ENCODE measurements at places on chromosomes 1 and 21.

DNA sequence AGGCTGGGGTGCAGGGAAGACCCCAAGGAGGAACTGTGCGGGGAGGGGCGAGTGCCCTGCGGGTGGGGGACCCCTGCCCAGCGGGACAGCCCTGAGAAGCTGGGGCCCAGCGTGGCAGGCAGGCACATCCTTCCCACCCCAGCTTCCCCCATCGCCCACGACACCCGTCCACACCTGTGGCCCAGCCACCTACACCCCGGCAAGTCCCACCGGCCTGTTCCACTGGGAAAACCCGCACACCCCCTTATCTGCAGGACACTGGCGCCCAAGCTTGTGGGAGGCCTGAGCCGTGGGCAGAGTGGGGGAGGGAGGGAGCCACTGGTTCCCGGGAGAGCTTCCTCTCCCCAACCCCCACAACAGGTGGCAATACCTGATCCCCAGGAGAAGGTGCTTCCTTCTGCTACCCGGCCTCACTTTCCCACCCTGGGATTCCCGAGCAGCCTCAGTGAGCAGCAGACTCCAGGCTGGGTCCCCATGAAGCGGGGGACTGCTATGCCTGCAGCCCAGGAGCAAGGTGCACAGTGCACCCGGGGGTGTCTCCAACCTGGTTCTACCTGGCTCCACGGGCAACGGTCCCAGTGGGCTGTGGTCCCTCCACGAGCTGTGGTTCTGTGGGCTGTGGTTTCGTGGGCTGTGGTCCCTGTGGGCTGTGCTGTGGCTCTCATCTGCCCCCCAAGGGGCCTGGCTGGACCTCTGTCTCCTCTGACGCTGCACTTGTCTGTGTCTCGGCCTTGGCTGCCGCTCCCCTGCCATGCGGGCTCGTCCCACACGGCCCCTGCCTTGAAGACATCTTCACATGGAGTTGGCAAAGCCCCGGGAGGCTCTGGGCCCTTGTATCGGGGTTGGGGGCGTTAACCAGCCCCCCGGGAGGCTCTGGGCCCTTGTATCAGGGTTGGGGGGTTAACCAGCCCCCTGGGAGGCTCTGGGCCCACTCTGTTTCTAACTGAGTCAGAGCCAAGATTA lies 37.8 kb upstream of the POFUT2 start:
- DNase-seq = no peak

DNA sequence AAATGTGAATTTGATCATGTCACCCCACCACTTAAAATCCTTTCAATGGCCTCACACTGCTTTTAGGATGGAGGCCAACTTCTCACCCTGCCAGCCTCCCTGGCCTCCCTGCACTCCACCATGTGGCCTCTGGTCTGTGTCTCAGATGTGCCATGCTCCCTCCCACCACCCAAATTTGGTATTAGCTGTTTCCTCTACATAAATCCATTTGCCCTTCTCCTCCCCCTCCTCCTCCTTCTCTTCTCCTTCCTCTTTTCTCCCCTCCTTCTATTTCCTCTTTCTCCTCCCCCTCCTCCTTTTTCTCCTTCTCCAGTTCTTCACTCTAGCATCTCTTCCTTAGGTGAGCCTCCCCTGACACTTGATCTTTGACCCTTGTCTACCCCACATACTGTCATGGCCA lies 16.7 kb upstream of the GUCA2B start:
- no peak for DNase-seq

DNA sequence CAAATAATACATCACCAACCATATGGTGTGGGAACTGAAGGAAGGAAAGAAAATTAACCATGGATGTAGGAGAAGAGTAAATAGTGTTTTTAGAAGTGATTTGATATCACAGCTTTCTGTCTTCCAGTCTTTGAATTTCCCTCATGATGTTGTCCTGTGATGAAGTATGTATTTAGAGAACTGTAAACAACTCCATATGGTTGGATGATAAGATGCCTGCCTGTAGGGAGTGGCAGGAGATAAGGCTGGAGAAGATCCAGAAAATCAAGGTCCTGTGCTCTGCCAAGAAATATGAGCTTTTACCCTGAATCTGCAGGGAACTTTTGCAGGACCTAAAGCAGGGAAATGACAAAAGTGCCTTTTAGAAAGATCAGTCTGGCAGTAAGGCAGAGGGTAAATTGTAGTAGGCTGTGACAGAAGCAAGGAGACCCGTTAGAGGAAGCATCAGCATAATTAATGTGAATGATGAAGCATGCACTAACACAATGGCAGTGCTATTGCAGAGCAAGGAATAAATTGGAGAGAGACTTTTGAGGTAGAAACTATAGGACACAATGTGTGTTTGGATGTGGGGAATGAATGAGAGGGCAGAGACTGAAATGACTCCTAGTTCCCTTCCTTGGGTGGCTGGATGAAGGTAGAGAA lies 21.9 kb downstream of the CEPT1 start:
- no peak for DNase-seq

GRCh38 chr1:40830419-40830943 lies 31.7 kb downstream of the CITED4 start:
- DNase-seq = no peak

DNA sequence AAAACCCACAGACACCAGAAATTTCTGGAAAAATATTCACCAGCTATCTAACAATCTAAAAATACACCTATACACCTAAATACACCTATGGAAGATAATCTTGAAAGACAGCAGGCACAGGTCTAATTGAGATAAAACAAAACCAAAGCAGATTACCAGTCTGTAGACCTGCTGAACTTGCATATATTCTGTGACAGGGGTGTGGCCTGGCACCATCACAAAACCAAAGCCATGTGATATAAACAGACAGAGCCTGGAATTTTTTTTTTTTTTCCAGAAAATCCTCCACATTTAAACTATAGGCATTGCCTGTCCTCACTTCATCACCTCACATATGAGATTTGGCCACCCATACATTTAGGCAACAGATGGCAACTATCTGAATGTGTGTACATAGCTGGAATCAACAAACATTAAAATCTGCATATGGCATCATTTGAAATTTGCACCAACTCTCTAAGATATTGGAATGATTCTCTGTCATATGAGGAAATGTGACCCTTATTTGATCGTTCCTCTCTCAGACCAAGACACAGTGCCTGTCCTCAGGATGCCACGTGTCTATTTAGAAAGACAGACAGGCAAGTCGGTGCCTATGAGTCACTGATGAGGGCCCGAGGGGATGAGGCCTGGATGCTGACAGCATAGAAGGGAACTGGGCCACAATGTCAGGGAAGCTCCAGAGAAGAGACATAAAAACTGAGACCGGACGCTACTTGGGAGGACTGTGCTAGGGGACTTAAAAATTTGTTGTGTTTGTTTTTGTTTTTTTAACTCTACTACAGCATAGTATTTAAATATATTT lies 32.6 kb downstream of the NMNAT2 start:
- DNase-seq = no peak

DNA sequence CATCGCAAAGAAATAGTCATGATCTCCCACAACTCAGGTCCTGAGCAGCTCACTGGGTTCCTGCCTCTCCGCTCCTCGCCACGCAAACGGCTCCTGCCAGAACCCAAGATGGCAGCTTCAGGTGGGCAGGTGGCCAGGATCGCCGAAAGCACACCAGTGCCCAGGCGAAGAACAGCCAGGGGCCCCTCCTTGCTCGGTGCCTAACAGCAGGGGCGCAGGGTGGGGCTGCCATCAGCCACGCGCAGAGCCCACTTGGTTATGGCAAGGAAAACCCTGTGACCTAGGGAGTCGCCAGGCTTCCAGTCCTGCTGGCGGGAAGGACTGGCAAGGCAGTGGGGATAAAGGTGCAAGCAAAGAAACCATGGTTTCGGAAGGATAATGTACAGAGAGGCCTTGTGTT lies 47.5 kb downstream of the ARID4B start:
- DNase-seq = no peak

GRCh38 chr1:156862997-156863599 lies 2.4 kb downstream of the NTRK1 start:
- peak; percentile 62 for DNase-seq

Data from activated CD8-positive, alpha-beta T cell treated with anti-CD3 and anti-CD28 coated beads for 36 hours (primary cell).